ENCODE measurements at places on chromosomes 5 and 9.

- DNase-seq, result no peak
Measured at GRCh38 chr5:128408622-128409021, 129.4 kb downstream of the FBN2 start.

DNA sequence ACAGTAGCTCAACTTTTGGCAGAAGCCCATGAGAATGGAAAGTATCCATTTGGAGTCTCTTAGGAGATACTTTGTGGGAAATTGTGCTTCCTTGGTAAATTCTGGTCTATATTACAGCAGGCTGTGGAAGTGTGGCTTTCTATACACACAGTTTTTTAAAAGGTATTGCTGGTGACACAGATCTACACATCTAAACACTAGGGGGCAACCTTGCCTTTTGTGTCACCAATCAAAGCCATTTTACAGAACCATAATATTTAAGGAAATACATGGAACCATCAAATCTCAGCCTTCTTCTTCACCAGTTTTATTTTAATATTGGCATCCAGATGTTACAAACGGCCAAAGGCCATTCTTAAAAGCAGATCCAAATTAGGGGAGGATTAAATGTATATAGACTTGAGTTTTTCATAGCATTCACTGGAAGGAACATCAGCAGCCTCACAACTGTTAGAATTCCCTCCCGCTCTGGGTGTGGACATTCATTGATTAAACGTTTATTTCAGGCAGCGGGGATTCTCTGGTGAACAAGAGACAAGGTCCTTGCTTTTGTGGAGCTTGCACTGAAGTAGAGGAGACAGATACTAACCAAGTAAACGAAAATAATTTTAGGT, 132.4 kb upstream of the EPB41L4A start:
- DNase-seq, result peak; percentile 65

- no peak for DNase-seq
Measured at GRCh38 chr9:3912280-3912679, 386.5 kb upstream of the RFX3 start.

- no peak for DNase-seq
Measured at GRCh38 chr9:75046725-75047345, 18.7 kb upstream of the CARNMT1 start.

DNA sequence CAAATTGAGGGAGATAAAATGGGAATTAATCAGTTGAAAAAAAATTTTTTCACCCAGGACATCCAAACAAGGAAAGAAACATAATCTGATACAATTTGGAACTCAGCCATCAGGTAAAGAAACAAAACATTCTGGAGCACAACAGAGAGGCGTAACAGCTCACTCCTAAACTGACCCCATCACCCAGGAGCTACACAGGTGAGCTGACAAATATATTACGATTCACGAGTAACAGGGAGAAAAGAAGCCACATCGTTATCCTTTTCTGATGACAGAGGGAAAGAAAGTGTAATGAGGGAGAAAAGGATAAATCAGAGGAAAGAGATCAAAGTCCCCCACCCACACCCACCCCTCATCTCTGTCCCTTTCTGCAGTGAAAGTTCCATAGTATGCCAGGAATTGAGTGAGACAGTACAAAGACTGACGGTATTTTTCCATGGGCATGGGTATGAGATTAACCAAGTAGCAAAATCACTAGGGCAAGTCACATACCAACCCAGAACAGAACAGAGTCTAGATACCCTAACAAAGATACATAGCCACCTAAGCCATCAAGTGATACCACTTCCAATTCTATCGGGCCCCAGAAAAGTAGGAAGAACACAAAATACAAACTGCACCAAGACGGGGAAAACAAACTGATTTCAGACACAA, 45.4 kb downstream of the TMEM245 start:
- no peak for DNase-seq

GRCh38 chr5:145681686-145682085, 153.5 kb downstream of the PRELID2 start:
- DNase-seq, result peak; percentile 31

GRCh38 chr5:32831624-32832023, 120.5 kb downstream of the NPR3 start:
- DNase-seq, result no peak

GRCh38 chr5:179800696-179801201, 5.9 kb downstream of the MGAT4B start:
- no peak for DNase-seq

DNA sequence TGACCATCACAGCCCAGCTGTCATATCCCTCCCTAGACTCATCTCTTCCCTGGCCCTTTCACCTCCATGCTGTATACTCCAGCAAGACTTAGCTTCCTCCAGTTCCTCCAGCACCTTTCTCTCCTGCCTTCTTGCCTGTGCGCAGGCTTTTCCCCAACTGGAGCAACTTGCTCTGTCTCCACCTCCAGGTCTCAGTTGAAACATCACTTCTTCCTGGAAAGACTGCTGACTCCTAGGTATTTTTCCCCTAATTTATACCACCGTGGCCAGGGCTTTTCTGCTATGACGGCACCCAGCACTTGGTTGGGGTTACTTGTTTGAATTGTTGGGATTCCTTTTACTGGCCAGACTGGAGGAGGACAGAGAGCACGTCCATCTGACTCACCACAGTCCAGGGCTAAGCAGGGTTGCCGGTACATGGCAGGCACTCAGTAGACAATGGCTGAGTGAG, 67.5 kb downstream of the KCNIP1 start:
- no peak for DNase-seq

- no peak for DNase-seq
Measured at GRCh38 chr5:42606464-42606869, 150.2 kb upstream of the CCDC152 start.

- peak; percentile 46 for DNase-seq
Measured at GRCh38 chr9:131625790-131626670, 80.7 kb downstream of the PRRT1B start.

Data from CD4-positive, alpha-beta T cell treated with Interleukin-21 for 1 hour (primary cell).